Dermis microvascular lymphatic vessel endothelial cell (primary cell): ENCODE measurements at places on chromosomes 11 and 22. TPM values are rescaled to one million over a fixed set of nuclear protein-coding genes. Genes with fewer than 3 reads are reported as not detected.

DNA sequence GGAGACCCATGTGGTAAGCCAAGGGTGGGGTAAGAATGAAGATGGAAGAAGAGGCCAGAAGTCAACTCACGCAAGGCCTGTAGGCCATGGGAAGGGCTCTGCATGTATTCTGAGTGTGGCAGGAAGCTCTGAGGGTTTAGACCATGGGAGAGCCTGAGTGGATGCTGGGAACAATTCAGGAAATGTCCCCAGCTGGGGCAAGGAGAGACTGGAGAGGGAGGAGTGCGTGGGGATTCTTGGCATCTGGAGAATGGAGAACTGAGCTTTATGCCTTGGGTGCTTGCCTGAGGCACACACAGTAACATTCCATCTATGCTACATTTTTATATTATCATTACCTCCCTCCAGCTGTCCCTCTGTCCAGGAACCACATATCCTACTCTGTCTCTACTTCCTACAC lies 50.4 kb upstream of the CD82 start:
- DNase-seq = no peak

- peak; percentile 10 for DNase-seq
Observed at GRCh38 chr11:129828301-129828836, 12.7 kb downstream of the TMEM45B start.

DNA sequence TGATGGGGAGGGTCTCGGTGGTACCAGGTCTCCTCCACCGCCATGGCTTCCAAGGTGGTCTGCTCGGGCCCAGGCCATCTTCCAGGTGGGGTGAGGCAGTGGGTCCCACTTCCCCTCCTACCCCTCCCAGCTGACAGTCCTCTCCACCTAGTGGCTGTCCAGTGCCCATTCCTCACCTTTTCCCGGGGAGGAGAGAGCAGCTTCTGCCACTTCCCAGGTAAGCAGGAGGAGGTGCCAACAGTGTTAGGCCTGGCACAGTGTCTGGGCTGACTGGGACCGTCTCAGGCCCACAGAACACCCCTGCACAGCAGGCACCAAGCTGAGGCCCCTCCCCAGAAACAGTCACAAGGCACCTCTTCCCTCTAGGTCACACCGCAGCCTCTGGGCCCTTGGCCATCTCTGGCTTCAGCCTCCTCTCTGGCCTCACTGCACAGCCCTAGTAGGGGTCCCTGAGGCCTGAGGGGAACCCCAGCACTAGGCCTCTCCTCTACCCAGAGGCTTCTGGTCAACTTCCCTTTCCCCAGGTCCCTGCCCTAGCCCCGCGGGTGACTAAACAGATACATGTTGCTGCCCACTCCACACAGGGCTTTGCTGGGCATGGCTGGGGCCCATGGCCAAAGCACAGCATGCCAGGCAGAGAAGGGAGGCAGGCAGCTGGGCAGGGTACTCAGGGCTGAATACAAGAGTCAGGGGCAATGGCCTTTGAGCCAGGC lies 2.3 kb upstream of the ANKRD13D start:
- no peak for DNase-seq

MFRP gene
- not detected in 2 replicates for total RNA-seq

- no peak for DNase-seq
Observed at GRCh38 chr11:108593923-108594434, 411 bp upstream of the EXPH5 start.

TSPAN18 gene
- total RNA-seq = 26.3 and 47.2 TPM in 2 replicates
